Cardiac muscle cell (in vitro differentiated cells and primary cell): ENCODE measurements at places on chromosomes 1 and 21. TPM values are rescaled to one million over a fixed set of nuclear protein-coding genes. Genes with fewer than 3 reads are reported as not detected.

The LHX4 gene
- not detected in 2 replicates for total RNA-seq

The DNAJC8 gene
- 51.9 and 72.3 TPM in 2 replicates for total RNA-seq

The SELP gene
- not detected in 2 replicates for total RNA-seq

The IQGAP3 gene
- 4.2 and 31.8 TPM in 2 replicates for total RNA-seq

The HSD3B1 gene
- total RNA-seq, result 0.27 TPM in 1 of 2 replicates, not detected in the other

The CLDN17 gene
- not detected in 2 replicates for total RNA-seq

The SLC44A3 gene
- 3.2 and 17.8 TPM in 2 replicates for total RNA-seq

GRCh38 chr21:38211321-38211720, 45.5 kb upstream of the KCNJ15 start:
- DNase-seq, result no peak
- no peaks in the 10 kb centered on the region for H3K27me3 ChIP-seq
- no peaks in the 10 kb centered on the region for H3K36me3 ChIP-seq
- no peak overlapping the region for H3K27ac ChIP-seq

DNA sequence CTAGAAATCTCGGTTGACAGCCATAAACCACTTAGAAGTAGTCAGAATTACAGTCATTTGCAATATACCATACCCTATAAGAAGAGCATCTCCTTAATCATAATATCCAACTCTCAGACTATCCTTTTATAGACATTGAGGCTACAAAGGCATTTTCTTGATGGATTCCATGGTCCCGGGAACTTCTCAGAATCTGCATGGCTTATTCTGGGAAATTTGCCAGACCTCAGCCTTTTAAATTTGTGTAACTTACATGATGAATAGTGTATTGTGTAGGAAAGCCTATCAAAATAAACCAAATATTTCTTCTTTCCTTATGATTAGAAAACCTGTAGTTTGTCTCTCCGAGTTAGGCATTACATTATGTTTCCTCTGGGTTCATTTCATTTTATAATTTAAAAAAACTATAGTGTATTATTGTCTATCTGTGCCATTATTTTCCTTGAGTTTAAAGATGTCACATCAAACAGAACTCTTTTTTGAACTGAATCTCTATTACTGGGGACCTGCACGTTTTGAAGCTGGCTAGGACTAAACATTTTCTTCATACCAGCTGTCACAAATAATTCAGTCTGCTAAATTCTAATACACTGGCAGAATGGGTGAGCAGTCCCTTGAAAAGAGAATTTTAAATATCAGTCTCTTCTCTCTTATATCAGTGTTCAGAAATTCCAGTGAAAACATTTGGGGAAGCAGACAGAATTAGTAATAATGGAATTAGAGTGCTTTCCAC, 102.9 kb downstream of the GABPA start:
- H3K36me3 ChIP-seq, result no peaks in the 10 kb centered on the region
- no peaks in the 10 kb centered on the region for H3K4me1 ChIP-seq
- no peak overlapping the region for H3K27ac ChIP-seq
- DNase-seq, result no peak

- no peak overlapping the region for H3K4me3 ChIP-seq
- peaks cover 9% of the 10 kb centered on the region for H3K4me1 ChIP-seq
- DNase-seq, result no peak
- H3K27me3 ChIP-seq, result no peaks in the 10 kb centered on the region
- H3K27ac ChIP-seq, result no peak overlapping the region
- no peaks in the 10 kb centered on the region for H3K36me3 ChIP-seq
Measured at GRCh38 chr1:51968632-51969031, 21.9 kb downstream of the RAB3B start.

DNA sequence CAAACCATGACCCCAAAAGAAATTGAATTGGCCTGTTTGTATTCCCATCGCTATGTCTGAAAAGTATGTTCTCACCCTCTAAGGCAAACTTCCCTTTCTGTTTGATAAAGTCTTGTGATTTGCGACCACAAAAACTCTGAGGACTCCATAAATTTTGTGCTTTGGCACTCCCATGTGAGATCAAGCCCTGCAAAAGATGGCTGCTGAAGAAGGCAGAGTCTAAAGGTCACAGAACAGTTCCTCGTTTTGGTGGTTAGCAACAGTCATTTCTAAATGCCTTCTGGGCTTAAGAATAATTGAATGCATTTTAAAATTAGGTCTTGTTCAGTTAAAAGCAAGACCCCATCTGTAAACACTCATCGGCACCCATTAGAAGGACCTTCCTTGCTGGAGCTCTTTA, 441.6 kb downstream of the OMA1 start:
- DNase-seq, result no peak
- no peaks in the 10 kb centered on the region for H3K4me1 ChIP-seq
- no peak overlapping the region for H3K27ac ChIP-seq
- H3K4me3 ChIP-seq, result no peak overlapping the region

- H3K27me3 ChIP-seq, result no peaks in the 10 kb centered on the region
- no peaks in the 10 kb centered on the region for H3K36me3 ChIP-seq
- H3K4me1 ChIP-seq, result no peaks in the 10 kb centered on the region
- DNase-seq, result no peak
- H3K27ac ChIP-seq, result no peak overlapping the region
- no peak overlapping the region for H3K4me3 ChIP-seq
Measured at GRCh38 chr1:51708911-51709760, 92.2 kb downstream of the OSBPL9 start.

GRCh38 chr1:58011978-58012377, 534.5 kb downstream of the OMA1 start:
- H3K4me3 ChIP-seq, result no peak overlapping the region
- DNase-seq, result no peak
- no peak overlapping the region for H3K27ac ChIP-seq
- H3K4me1 ChIP-seq, result no peaks in the 10 kb centered on the region

DNA sequence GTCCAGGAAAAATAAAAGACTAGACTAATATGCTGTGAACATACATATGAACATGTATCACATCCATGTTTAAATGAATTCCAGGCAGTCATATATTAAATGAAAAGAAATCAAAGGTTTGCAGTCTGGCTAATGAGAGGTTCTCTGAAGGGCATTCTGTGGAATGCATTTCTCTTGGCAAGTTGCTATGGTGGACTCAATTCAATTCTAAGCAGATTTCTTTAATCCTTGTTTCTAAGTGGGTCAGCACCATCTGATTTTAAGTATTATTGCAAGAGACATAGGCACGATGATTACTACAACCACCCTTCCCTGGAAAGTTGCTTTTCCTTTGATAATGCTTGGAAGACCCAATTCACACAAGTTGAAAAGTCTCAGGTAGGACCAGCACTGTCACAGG, 23.9 kb upstream of the ABCA4 start:
- H3K4me3 ChIP-seq, result no peak overlapping the region
- no peaks in the 10 kb centered on the region for H3K27me3 ChIP-seq
- no peak overlapping the region for H3K27ac ChIP-seq
- H3K36me3 ChIP-seq, result no peaks in the 10 kb centered on the region

DNA sequence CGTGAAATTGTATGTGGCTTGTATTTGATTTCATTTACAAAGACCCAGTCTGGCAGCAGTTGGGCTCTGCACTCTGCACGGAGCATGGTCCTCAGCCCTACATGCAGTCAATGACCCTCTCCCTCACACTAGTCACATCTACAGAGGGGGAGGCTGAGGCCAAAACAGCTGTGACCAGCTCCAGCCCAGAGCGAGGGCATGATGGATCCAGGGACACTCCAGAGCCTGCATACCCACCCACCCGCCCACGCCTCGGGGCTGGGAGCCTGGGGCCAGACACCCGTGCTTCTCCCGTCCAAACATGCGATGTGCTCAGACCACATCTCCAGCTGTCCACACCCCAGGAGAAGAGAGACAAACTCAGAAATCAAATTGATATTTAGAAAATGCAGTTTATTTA, 14.0 kb upstream of the PRDM16 start:
- H3K27me3 ChIP-seq, result peaks cover 9% of the 10 kb centered on the region
- H3K27ac ChIP-seq, result no peak overlapping the region
- H3K4me1 ChIP-seq, result no peaks in the 10 kb centered on the region
- no peaks in the 10 kb centered on the region for H3K36me3 ChIP-seq
- no peak overlapping the region for H3K4me3 ChIP-seq

- H3K4me1 ChIP-seq, result no peaks in the 10 kb centered on the region
- H3K27ac ChIP-seq, result no peak overlapping the region
- no peak for DNase-seq
- no peaks in the 10 kb centered on the region for H3K36me3 ChIP-seq
- no peak overlapping the region for H3K4me3 ChIP-seq
Measured at GRCh38 chr1:23273450-23274133, 56.3 kb upstream of the HTR1D start.

GRCh38 chr21:29725025-29725736, 214.6 kb downstream of the GRIK1 start:
- DNase-seq, result no peak
- H3K27ac ChIP-seq, result no peak overlapping the region
- no peak overlapping the region for H3K4me3 ChIP-seq
- no peaks in the 10 kb centered on the region for H3K27me3 ChIP-seq
- no peaks in the 10 kb centered on the region for H3K36me3 ChIP-seq

GRCh38 chr1:236027104-236027503, 37.8 kb downstream of the NID1 start:
- H3K27me3 ChIP-seq, result no peaks in the 10 kb centered on the region
- no peak overlapping the region for H3K27ac ChIP-seq
- peaks cover 7% of the 10 kb centered on the region for H3K36me3 ChIP-seq
- H3K4me3 ChIP-seq, result no peak overlapping the region

- H3K4me1 ChIP-seq, result no peaks in the 10 kb centered on the region
- no peaks in the 10 kb centered on the region for H3K27me3 ChIP-seq
- DNase-seq, result no peak
- H3K36me3 ChIP-seq, result no peaks in the 10 kb centered on the region
Measured at GRCh38 chr1:229819091-229819490, 193.0 kb downstream of the URB2 start.

GRCh38 chr1:93708734-93709481, 27.3 kb upstream of the BCAR3 start:
- no peak overlapping the region for H3K4me3 ChIP-seq
- H3K4me1 ChIP-seq, result peaks cover 11% of the 10 kb centered on the region
- H3K36me3 ChIP-seq, result no peaks in the 10 kb centered on the region
- peak; percentile 59 for DNase-seq

DNA sequence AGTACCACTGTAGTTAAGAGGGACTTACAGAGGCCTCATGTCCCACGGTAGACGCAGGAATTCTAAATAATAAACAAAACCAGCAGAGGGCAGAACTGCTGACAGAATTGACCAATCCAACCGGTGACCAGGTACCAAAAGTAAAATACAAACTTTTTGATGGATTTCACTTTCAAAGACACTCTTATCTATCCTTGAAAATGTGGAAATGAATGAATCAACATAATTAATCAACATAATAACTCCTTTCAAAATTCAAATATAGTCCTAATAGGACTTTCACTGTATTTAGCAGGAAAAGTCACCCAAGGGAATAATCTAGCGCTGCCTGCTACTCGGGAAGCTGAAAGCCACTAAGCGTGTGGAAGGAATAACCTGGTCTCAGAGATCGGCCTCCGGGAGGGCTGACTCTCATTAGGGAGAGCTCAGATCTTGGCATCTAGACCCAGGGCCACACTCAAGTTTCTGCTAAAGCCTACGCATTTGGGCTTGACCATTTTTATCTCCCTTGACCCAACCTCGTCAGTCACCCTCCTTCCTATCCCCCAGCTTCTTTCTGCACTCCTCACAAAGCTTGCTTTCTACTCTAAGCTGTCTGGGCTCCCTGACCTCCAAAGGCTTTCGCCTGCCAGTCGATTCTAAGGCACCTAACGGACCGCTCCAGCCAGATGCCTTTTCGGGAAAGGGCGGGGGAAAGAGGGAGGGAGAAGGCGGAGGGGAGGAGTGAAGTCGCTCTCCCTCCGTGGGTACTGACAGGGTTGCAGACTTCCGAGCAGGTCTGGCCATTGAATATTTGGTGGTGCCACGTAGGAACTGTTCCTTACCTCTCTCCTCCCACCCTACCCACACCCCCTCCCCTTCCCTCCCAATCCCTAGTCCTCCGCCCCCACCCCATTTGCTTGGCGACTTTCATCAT, 1.6 kb downstream of the COL11A1 start:
- H3K4me3 ChIP-seq, result peak overlapping the region; percentile 62
- H3K4me1 ChIP-seq, result peaks cover 17% of the 10 kb centered on the region
- DNase-seq, result peak; percentile 82
- no peaks in the 10 kb centered on the region for H3K36me3 ChIP-seq
- H3K27me3 ChIP-seq, result no peaks in the 10 kb centered on the region
- peak overlapping the region; percentile 53 for H3K27ac ChIP-seq

GRCh38 chr1:172380441-172381244, 39.8 kb upstream of the C1orf105 start:
- no peak overlapping the region for H3K27ac ChIP-seq
- no peaks in the 10 kb centered on the region for H3K4me1 ChIP-seq
- H3K4me3 ChIP-seq, result no peak overlapping the region

- H3K27me3 ChIP-seq, result no peaks in the 10 kb centered on the region
- H3K27ac ChIP-seq, result no peak overlapping the region
- peaks cover 95% of the 10 kb centered on the region for H3K36me3 ChIP-seq
- peak; percentile 72 for DNase-seq
Measured at GRCh38 chr1:19081218-19081893, 124.9 kb upstream of the IFFO2 start.

DNA sequence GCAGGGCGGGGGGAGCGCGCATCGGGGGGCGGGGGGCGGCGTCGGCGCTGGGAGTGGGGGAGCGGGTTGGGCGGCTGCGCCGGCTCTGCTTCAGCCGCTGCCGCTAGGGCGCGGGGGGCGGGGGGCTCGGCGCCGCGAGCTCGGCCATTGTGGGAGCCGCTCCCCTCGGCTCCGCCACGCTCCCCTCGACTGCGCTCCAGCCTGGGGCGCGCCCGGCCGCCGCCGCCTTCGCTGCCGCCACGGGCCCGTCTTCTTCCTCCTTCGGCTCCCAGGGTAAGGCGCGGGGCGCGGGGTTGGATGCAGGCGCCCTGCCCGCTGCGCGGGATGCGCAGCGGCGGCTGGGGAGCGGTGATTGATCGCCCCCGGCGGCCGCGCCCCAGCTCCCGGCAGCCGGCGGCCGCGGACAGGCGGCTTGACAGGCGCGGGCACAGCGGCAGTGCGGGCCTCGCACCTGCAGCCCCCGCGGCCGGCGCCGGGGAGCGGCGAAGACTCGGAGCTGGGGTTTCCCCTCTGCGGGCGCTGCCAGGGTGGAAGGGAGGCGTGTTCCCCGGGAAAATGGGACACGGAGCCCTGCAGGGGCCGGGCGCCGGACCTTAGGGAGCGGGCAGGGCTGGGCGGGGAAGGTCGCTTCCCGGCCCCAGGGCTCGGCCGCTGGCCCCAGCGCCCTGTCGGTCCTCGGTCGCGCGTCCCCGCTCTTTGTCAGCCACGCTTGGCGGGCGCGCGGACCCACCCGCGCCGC, 55.3 kb downstream of the NDUFS5 start:
- H3K27me3 ChIP-seq, result peaks cover 19% of the 10 kb centered on the region
- H3K4me3 ChIP-seq, result peak overlapping the region; percentile 95
- peaks cover 3% of the 10 kb centered on the region for H3K4me1 ChIP-seq
- no peak overlapping the region for H3K27ac ChIP-seq
- DNase-seq, result peak; percentile 67

DNA sequence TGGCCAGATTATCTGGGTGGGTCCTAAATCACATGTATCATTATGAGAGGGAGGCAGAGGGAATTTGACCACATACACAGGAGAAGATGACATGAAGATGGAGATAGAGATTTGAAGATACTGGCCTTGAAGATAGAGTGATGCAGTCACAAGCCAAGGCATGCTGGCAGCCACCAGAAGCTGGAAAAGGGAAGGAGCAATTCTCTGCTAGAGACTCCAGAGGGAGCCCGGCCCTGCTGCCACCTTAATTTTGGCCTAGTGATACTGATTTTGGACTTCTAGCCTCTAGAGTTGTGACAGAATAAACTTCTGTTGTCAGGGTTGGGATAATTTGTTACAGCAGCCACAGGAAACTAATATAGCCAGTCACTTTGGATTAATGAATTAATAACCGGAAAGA, 2.2 kb upstream of the PRDM2 start:
- no peak for DNase-seq
- no peak overlapping the region for H3K27ac ChIP-seq
- peaks cover 3% of the 10 kb centered on the region for H3K4me1 ChIP-seq
- H3K36me3 ChIP-seq, result no peaks in the 10 kb centered on the region
- H3K27me3 ChIP-seq, result no peaks in the 10 kb centered on the region
